ENCODE measurements at places on chromosomes 7 and 10. TPM values are rescaled to one million over a fixed set of nuclear protein-coding genes. Genes with fewer than 3 reads are reported as not detected.

GRCh38 chr10:97736902-97737769, at the start of gene ZFYVE27:
TSS of gene ZFYVE27 (plus strand) at chr10:97737128. CDS start at chr10:97738478, 1,350 bp downstream.
- DNase-seq: peak; percentile 97

Gene FFAR4
- total RNA-seq: not detected

- no peak for DNase-seq
Observed at GRCh38 chr10:1120801-1121211, 64.6 kb downstream of the WDR37 start.

Gene PCDH15
- under 0.01 TPM for total RNA-seq

GRCh38 chr10:48589266-48589665, 15.6 kb downstream of the ARHGAP22 start:
- DNase-seq: peak; percentile 87

DNA sequence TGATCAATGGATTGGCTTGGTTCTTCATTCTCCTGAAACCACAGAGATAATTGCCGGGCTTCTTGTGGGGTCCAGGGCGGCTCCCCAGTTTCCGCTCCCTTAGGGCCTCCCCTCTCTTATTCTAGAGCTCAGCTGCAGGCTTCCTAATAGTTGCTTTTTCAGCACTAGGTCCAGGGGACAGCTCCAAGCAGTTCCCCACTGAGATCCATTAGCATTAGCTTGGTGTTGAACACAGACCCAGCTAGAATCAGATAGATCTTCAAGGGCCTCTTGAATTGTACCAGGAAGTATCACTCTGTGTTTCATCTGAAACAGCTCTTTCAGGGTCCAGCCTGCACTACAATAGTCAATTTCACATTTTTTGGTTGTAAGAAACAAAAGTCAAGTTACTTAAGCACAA, 238.7 kb downstream of the SEC23IP start:
- DNase-seq: peak; percentile 26

GRCh38 chr7:131774419-131775220, 218.2 kb upstream of the PODXL start:
- no peak for DNase-seq

DNA sequence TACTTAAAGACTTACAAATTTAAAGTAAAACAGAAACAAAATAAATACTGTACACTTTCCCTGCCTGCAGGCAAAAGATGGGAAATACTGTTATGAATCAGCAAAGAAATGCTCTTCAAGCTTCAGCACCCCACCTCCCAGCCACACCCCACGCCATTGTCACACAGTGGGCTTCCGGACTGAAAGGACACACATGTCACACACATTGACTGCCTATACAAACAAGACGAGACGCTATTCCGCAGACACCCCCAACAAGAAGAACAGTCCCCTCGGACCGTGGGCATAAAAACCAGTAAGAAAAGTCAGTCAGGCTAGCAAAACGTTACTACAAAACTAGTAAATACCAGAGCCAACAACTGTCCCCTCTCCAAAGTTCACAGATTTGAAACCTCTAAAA, 22.2 kb upstream of the PARP12 start:
- DNase-seq: peak; percentile 41

DNA sequence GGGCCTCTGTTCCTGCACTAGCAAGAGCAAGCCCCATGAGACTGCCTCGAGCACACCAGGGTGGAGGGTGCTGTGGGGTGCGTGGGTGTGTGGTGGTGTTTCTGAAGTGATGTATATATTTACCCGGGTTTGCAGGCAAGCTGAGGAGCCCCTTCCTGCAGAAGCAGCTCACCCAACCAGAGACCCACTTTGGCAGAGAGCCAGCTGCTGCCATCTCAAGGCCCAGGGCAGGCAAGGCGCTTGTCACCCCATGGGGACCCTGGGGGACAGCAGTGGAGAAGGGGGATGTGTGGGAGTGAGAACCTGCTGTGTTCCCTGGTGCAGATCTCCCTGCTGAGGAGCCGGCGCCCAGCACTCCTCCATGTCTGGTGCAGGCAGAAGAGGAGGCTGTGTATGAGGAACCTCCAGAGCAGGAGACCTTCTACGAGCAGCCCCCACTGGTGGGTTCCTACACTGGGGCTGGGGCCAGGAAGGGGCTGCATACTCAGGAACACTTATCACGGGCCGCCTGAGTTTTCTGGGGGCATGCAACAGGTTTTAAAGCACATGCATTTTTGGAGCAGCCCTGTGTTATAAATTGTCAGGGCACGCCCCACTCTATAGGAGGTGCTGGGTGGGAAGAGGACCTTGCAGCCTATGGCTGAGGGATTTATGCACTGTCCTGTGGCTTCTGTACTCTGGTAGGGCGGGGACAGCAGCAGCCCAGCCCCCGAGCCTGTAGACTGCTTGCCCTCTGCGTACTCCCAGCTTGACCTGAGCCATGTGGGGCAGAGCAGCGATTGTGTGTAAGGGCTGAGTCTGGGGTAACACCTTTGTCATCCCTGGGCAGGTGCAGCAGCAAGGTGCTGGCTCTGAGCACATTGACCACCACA, 5.9 kb downstream of the PGAM2 start:
- no peak for DNase-seq

DNA sequence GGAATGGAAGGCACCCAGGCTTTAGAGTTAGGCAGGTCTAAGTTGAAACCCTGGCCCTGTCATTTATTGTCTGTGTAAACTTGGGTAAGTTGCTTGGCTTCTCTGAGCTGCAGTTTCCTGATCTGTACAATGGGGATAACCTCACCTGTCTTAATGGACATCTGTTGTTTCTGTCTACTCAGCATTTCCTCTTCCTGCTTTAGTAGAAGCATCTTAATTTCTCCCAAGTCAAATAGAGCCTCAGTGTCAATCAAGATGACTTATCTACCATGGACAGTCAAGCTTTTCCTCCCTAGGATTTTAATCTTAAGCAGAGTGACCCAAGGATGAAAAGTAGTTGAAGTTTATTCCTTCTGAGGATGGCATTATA, 119.7 kb downstream of the FZD1 start:
- DNase-seq: no peak

Gene PLAC9
- total RNA-seq: 0.40 TPM

DNA sequence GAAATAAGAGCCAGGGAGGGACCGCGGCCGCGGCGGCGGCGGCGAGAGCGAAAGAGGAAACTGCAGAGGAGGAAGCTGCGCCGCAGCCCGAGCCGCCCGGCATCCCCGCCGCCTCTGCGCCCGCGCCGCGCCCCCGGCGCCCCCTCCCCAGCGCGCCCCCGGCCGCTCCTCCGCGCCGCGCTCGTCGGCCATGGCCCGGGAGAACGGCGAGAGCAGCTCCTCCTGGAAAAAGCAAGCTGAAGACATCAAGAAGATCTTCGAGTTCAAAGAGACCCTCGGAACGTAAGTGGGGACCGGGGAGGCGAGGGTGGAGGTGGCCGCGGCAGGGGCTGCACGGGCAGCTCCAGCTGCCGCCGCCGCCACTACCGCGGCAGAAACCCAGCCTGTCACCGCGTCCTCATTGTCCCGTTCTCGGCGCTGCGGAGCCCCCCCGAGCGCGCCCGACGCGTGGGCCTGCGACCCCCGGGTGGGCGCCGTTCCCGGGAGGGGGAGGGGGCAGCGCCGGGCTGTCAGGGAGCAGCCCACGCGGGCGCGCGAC, 351 bp downstream of the CAMK1D start:
- peak; percentile 31 for DNase-seq

DNA sequence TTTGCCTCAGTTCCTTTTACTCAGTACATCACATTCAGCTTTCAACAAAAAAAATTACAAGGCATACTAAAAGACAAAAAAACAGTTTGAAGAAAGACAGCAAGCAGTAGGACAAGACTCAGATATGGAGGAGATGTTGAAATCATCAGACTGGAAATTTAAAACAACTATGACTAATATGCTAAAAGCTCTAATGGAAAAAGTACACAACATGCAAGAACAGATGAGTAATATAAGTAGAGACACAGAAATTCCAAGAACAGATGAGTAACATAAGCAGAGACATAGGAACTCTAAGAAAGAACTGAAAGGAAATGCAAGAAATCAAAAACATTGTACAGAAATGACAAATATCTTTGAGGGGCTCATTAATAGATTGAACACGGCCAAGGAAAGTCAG, 402.6 kb downstream of the NEBL start:
- DNase-seq: no peak

Gene ASZ1
- not detected for total RNA-seq

GRCh38 chr7:22861576-22861975, 38.9 kb upstream of the TOMM7 start:
- DNase-seq: no peak

Gene PRDX3
- total RNA-seq: 171 TPM

DNA sequence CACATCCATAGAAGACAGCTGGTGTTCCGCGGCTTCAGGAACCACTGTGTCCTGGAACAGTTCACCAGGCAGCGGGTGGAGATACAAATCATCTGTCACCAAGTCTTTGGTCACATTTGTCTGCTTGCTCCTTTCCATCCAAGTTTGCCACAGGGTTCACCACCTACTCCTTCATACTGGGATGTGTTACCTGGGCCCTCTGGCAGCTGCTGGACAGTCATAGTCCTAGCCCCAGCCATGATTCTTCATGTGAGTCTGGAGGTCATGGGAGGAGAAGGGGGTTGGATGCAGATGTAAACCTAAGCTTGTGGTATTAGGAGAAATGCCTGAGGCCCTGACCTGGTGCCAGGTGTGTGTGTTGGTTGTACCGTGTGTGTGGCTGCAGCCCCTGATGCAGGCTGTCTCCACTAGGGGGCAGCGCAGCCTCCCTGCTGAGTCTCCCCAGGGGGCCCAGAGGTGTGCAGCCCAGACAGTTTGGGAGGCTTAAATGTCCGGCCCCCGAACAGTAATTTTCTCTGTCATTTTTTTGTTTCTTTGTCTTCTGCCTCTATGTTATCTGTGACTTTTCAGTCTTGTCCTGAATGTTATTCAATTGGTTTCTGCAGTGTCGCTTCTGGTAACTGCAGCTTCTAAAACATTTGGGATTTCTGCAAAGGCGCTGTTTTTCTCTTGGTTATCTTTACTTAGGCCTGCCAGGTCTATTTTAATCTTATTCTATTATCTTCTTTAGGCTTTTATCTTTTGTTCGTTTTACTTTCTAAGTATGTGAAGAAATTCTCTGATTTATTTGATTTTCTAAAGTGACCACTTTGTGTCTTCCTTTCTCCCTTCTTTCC, 14.8 kb downstream of the NPS start:
- DNase-seq: peak; percentile 40

Gene ASIC3
- under 0.01 TPM for total RNA-seq

- no peak for DNase-seq
Observed at GRCh38 chr7:101936223-101936610, 118.8 kb downstream of the CUX1 start.

- DNase-seq: no peak
Observed at GRCh38 chr10:116817178-116817577, 32.1 kb upstream of the ENO4 start.

- peak; percentile 16 for DNase-seq
Observed at GRCh38 chr10:61456095-61456789, 3.1 kb upstream of the TMEM26 start.

DNA sequence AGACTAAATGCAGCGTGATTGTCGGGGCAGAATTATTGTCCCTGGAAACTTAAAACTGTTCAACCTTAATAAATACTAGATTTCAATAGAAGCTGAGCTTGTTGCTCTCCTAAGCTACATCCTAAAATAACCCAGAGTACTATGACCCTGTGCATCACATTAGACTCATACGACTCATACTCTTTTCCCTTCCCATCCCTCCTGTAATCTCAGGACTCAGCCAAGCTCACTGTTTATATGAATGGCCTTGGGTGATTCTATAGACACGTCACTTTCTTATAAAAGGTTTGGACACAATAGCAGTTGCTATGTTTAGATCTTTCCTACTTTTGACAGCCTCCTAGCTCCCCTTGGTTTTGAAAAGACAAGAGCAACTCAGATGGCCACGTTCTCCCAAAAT, 17.2 kb downstream of the TCF7L2 start:
- DNase-seq: peak; percentile 54

Data from lung microvascular endothelial cell (primary cell).